ENCODE measurements at places on chromosomes 3 and 15.

DNA sequence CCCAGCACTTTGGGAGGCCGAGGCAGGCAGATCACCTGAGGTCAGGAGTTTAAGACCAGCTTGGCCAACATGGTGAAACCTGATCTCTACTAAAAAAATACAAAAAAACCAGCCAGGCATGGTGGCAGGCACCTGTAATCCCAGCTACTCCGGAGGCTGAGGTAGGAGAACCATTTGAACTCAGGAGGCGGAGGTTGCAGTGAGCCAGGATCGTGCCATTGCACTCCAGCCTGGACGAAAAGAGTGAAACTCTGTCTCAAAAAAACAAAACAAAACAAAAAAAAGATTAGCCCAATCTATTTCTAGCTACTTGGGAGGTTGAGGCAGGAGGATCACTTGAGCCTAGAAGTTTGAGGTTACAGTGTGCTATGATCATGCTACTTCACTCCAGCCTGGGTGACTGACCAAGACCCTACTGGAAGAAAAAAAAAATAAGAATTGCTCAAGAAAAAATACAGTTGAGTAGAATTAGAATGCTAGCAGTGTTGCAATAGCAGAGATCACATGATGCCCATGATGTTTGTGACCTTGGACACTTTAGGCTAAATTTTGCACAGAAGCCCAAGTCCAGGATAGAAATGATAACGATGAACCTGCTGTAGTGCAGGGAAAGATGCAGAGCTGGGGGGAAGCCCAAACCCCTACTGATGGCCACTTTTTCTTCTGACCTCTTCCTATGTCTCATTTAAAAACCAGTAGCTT lies 162.2 kb downstream of the LPP start:
- no peak for DNase-seq

GRCh38 chr3:126552688-126553283 lies 5.9 kb downstream of the C3orf22 start:
- DNase-seq: no peak

DNA sequence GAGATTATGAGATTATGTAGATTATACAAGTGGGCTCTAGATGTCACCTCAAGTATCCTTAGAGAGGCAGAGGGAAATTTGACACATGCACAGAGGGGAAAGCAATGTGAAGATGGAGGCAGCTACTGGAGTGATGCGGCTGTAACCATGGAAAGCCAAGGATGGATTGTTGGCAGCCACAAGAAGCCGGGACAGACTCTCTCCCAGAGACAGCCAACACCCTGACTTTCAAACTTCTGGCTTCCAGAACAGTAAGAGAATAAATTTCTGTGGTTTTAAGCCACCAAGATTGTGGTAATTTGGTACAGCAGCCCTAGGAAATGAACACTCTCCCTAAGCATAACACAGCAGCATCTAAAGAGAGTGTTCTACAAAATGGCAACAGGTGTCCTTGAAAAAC lies 34.4 kb upstream of the PRICKLE2 start:
- no peak for DNase-seq

DNA sequence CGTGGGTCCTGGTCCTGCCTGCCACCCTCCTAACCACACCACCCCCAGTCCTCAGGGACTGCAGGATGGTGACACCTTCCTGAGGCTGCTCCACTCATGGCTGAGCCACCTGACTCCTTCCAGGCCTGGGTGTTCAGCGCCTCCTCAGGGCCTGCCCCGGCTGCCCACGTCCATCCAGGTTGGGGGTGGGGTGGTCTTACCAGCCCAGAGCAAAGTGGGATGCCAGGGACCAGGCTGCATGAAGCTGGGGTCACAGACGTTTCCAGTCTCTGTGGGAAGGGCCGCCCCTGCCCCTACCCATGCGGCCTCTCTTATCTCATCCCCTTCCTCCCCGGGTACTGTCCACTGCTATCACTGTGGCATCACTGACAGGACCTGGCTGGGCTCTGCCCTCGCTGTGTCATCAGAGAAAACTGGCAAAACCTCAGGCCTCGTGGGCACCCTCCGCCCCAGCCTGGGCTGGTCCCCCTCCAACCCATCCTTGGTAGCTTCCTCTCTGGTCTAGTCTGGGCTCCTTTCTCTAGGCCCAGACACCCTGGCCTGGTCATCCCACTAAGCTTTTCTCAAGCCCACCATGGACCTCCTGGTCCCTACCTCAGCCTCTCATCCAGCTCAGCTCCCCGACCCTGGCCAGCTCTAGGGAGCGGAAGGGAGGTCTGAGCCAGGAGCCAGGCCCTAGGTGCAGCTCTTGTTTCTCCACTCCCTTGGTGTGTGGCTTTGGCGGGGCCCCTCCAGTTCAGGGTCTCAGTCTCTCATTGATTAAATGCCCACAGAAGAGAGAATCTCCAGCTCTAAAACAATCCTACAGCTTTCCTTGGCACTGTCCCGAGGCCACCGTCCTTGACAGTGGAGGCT lies 32.9 kb downstream of the WNT7A start:
- DNase-seq: no peak

GRCh38 chr3:9204253-9204992 lies 45.0 kb downstream of the SRGAP3 start:
- DNase-seq: no peak

DNA sequence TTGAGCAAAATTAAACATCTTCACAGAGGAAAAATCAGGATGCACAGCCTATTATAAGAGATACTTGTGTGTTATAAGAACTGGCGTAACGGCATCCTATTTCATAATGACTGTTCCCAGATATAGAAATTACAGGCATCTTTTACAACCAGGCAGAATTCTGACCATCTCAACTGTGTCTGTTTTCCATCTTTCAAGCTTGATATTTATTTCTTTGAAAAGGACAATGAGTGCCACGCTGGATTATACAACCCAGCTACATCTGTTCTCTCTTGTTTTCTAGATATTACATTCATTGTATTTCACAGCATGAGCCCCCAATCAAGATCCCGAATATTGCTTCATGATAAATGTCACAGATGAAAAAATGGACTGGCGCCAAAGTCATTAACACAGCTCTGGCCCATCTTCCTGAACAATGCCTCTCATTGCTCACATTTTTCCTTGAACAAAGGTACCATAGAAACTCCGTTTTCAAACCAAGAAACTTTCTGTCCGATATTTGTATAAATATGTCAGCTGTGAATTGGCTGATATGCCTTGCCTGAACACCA lies 420.6 kb downstream of the TBL1XR1 start:
- no peak for DNase-seq

GRCh38 chr3:97488741-97489140 lies 275.8 kb upstream of the ARL6 start:
- DNase-seq: no peak

GRCh38 chr3:186789554-186790260 lies 6.3 kb downstream of the EIF4A2 start:
- DNase-seq: no peak

- no peak for DNase-seq
These were observed 78.3 kb downstream of the NAALADL2 start for GRCh38 chr3:174937478-174937877.

DNA sequence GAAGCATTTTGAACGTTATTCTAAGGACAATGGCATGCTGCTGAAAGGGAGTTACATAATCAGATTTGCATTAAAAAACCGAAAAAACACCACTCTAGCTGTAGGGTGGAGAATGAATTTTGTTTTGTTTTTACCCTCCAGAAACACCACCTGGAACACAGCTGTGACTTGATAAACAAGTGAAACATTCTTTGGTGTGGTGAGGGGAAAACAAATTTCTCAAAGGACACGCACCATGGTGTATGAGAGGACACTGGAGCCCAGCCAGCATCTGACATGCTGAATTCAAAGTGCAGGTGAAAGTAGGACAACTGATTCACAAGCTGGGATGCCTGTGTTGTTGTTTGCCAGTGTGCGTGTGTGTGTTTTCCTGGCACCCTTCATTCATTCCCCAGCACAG lies 554.5 kb upstream of the TBL1XR1 start:
- no peak for DNase-seq

DNA sequence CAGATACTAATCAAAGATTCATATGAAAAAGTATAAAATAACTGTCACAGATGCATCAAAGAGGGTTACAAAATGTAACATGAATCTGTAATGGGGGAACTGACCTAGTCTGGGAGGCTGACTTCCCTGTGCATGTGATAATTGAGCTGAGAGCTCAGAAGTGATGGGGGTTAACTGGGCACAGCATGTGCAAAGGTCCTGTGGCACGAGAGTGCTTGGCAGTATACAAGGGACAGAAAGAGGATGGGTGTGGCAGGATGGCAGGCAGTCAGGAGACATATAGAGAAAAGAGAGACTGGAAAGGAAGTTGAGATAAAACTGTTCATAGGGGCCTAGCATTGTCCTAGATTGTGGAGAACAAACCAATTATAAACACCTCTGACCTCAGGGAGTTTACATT lies 47.8 kb upstream of the IREB2 start:
- no peak for DNase-seq

DNA sequence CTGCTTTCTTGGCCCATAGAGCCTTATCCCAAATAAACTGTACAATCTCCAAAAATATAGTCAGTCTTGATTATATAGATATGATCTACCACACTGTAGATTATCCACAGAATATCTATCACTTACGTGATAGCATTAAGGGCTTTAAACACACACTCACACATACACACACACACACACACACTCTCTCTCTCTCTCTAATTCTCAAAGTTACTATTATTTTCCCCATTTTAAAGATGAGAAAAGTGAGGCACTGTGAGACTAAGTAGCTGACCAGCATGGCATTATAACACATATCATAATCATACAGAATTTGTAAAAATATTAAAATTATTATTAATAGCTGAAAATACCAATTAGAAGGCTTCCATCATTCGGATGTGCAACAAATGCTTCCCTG lies 4.2 kb downstream of the TBC1D5 start:
- no peak for DNase-seq

GRCh38 chr3:40532252-40532651 lies 7.5 kb downstream of the ZNF621 start:
- DNase-seq: no peak

DNA sequence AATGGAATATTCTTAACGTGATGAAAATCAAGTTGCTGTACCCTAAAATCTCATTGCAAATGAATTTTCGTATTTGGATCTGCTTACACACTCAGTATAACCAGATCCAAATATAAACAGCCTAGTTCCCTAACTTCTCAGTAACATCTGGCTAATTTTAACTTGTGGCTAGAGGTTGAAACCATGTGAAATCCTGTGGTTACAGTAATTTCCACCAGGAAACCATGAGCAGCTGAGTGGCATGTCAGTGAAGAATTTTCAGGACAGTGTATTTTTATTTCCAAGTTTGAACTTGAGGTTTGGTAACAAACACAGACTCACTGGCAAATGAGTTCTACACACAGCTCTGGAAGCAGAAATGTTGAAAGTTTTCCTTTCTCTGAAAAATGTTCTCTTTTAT lies 754.1 kb downstream of the NR2F2 start:
- no peak for DNase-seq

- DNase-seq: no peak
These were observed 813.2 kb downstream of the AGBL1 start for GRCh38 chr15:86892774-86893449.

DNA sequence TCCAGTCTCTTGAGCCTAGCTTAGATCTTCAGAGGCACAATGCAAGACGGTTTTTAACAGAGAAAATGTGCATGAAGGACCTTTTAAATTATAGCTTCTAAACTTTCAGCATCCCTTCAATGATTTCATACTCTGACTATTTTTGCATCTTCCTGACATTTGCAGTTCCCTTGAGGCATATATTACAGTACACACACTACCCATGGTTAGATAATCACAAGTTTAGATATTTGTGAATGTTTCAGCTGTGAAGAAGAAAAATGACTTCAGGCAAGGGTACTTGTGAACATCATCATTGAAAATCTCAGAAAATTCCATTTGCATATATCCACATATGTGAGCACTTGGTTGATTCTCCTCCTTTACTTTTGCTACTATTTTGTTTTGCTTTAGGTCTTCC lies 341.5 kb downstream of the ROBO2 start:
- DNase-seq: no peak

DNA sequence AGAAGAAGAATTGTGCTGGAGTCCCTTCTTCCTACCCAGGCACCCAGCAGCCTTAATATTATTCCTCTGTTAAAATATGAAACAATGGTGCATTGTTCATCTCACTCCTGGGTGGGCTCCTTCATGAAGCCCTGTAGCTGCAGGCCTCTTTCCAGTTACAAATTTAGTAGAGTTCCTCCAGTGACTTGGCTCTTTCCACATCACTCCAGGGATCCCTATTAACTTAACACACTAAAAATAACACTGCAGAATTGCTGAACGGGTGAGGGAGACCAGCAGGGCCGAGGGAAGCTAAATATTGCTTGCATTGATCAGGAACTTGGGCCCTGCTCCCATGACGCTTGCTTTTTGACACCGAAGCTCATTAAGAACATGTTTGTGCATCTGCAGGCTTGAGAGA lies 142.3 kb downstream of the PDCD6IP start:
- DNase-seq: no peak

DNA sequence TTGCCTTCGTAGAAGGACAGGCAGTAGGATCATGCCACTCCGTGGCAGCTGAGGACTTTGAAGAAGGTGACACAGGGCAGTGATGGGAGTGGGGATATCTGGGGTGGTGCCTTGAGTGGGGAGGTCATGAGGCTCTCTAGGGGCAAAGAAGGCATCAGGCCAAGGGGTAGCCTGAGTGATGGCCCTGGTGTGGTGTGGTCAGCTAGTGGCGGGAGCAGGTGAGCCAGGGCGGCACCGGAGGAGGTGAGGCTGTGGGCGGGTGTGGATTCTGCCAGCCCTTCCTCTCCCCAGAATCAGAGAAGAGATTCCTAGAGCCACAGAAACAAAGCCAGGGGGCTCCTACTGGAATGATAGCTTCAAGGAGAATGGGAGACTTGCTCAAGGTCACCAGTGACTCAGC lies 18.4 kb downstream of the WNT7A start:
- no peak for DNase-seq

DNA sequence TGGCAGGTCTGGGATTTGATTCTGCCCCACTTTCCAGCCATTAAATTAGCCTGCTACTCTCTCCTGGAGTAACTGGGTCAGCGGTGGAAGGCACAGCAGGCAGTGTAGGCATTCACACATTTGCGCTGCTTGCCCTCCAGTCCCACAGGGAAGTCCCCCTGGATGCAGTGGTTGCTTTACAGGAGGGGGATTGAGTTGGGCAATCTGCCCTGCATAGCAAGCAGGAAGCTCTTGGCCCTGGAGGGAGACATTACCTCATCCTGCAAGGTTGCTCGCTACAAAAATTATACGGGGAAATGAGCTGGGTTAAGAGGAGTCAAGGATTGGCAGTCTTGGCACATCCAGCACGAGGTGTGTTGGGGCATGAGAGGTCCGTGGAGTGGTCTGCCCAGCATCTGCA lies 14.8 kb downstream of the MCM2 start:
- DNase-seq: no peak

- DNase-seq: no peak
These were observed 235.2 kb downstream of the DTWD1 start for GRCh38 chr15:49855917-49856637.

- DNase-seq: no peak
These were observed 54.2 kb downstream of the MAP4 start for GRCh38 chr3:47961815-47962606.

- no peak for DNase-seq
These were observed 53.7 kb downstream of the RGMA start for GRCh38 chr15:93035092-93035915.

All from activated CD8-positive, alpha-beta memory T cell treated with anti-CD3 and anti-CD28 coated beads for 1 hour (primary cell).